ENCODE measurements at places on chromosomes 4 and X. TPM values are rescaled to one million over a fixed set of nuclear protein-coding genes. Genes with fewer than 3 reads are reported as not detected.

Gene GPR82
- total RNA-seq = not detected

DNA sequence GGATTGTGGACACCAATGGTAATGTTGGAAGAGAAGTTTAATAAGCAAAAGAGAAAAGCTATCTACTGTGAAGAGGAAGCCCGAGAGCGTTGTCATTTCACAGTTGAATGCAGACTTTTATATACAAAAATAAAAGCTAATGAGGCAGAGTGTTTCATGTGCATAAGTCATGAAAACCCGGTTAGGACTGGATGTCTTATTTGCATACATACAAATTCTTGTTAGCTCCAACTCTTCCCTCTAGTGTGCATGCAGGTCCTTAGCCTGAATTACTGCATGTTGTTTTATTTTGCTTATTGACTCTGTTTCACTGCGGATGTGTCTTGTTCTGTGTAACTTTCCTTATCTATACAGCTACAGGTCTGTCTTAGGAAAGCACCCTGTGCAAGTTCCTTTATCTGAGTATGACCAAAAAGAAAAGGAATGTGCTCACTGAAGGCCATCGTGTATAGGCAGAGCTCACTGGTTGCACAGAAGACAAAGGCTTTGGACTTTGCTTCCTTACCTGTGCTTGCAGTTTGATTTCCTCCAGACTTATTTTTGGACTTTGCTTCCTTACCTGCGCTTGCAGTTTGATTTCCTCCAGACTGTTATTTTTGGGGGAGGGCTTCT is 25.1 kb upstream of the UGT2B11 start:
- DNase-seq = no peak

DNA sequence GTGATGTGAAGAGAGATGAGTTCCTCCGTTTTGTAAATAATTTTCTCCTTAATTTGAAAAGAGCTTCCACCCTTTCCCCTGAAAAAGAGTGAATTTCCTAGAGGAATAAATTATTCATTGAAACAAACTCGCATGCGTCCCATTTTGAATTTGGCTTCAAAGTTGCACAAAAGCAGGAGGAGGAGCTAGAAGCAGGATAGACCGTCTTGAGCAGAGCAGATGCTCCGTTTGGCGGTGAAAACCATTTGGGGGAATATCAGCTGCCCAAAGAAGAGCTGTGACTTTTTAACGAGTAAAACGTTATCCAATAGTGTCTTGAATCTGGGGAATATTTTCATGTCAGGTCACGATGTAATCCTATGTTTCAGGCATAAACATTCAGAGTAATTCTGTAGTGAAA is 42.0 kb downstream of the FAM149A start:
- DNase-seq = no peak

DNA sequence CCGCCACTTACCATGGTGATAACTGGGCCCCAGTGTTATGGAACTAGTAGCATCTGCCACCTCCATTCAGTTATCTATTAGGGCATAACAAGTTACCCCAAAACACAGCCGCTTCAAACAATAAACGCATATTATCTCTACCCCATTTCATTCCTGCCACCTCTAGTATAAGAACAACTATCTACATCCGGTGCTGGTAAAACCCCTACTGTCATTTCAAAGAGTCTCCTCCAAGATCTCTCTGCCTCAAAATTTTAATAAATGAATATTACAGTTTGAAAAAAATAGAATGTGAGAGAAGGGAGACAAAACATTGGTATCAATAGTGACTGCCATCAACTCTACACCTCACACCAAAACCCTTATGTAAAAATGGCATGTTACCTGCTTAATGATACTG is 35.5 kb upstream of the RBPJ start:
- no peak for DNase-seq

Measured in SK-MEL-5 (cell line).